Thyroid gland (tissue), 4 donors: ENCODE measurements at places on chromosomes 12 and 14. TPM values are rescaled to one million over a fixed set of nuclear protein-coding genes. Genes with fewer than 3 reads are reported as not detected.

The OTX2 gene
- not detected for total RNA-seq

The KCNA5 gene
- total RNA-seq, result 0.89 TPM

DNA sequence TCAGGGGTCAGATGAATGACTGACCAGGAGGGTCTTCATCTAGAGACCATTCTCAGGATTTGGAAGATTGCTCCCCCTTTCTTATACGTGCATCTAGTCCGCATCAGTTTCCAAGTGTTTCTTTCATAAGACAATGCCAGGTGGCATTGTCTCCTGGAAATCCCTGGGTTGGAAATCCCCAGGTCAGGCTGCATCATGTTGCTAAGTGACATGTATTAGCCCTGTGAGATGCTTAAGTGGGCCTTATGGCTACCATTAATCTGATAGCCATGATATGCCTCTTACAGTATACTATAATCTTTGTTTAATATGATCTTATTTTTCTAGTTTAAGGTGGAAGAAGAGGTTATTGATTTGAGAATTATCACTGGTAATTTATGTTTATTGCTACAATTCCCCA lies 92.8 kb downstream of the DIO3 start:
- H3K4me3 ChIP-seq, result no peak overlapping the region
- no peaks in the 10 kb centered on the region for H3K36me3 ChIP-seq
- DNase-seq, result no peak
- H3K27ac ChIP-seq, result no peak overlapping the region
- H3K27me3 ChIP-seq, result no peaks in the 10 kb centered on the region

DNA sequence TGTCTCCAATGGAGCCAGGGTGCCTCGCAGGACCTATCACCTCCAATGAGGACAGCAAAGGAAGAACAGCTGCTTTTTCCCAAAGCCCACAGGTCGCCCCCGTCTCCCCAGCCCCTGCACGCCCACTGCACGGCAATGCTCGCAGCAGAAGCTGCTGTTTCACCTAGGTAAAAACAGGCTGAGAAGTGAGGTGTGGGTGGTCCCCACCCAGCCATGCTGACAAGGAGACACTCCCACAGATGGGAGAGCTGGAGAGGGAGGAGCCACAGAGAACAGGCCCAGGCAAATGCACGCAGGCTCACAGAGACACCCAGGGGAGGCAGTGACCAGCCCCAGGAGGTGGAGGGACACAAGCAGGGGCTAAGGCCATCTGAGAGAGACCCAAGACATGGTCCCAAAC lies 10.4 kb downstream of the CFAP73 start:
- H3K4me1 ChIP-seq, result peaks cover 7% of the 10 kb centered on the region
- H3K4me3 ChIP-seq, result no peak overlapping the region
- DNase-seq, result no peak

DNA sequence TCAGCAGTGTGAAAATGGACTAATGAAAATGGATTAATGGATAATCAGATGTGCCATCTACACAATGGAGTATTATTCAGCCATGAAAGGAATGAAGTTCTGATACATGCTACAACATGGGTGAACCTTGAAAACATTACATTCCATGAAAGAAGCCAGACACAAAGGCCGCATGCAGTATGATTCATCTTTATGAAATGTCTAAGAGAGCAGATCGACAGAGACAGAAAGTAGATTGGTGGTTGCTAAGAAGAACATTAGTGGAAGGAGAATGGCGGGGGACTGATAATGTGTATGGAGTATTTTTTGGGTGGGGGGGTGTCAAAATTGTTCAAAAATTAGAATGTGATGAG lies 47.3 kb downstream of the PRKAB1 start:
- H3K4me1 ChIP-seq, result peaks cover 59% of the 10 kb centered on the region
- peak overlapping the region; percentile 92 for H3K27ac ChIP-seq
- H3K36me3 ChIP-seq, result no peaks in the 10 kb centered on the region
- H3K27me3 ChIP-seq, result no peaks in the 10 kb centered on the region

- no peak overlapping the region for H3K4me3 ChIP-seq
- H3K36me3 ChIP-seq, result no peaks in the 10 kb centered on the region
- H3K4me1 ChIP-seq, result no peaks in the 10 kb centered on the region
- H3K27ac ChIP-seq, result no peak overlapping the region
- no peak for DNase-seq
- no peaks in the 10 kb centered on the region for H3K27me3 ChIP-seq
Measured at GRCh38 chr12:115443351-115443938, 759.5 kb upstream of the TBX3 start.

- no peaks in the 10 kb centered on the region for H3K4me1 ChIP-seq
- H3K4me3 ChIP-seq, result no peak overlapping the region
- DNase-seq, result no peak
- peak overlapping the region; percentile 4 for H3K27ac ChIP-seq
- H3K36me3 ChIP-seq, result no peaks in the 10 kb centered on the region
Measured at GRCh38 chr14:63295231-63295685, 23.5 kb downstream of the GPHB5 start.

- H3K4me1 ChIP-seq, result no peaks in the 10 kb centered on the region
Measured at GRCh38 chr12:120413901-120414695, 23.8 kb upstream of the COX6A1 start.

GRCh38 chr12:106359646-106360399 lies 2.3 kb downstream of the POLR3B start:
- no peak overlapping the region for H3K27ac ChIP-seq
- H3K4me1 ChIP-seq, result peaks cover 4% of the 10 kb centered on the region
- no peak overlapping the region for H3K4me3 ChIP-seq
- H3K36me3 ChIP-seq, result no peaks in the 10 kb centered on the region

GRCh38 chr12:92331383-92331782 lies 185.7 kb upstream of the BTG1 start:
- no peaks in the 10 kb centered on the region for H3K27me3 ChIP-seq
- no peak overlapping the region for H3K27ac ChIP-seq
- no peaks in the 10 kb centered on the region for H3K4me1 ChIP-seq
- DNase-seq, result no peak

GRCh38 chr12:123389560-123390351 lies 5.8 kb downstream of the KMT5A start:
- peaks cover 43% of the 10 kb centered on the region for H3K4me1 ChIP-seq
- H3K36me3 ChIP-seq, result peaks cover 16% of the 10 kb centered on the region
- no peaks in the 10 kb centered on the region for H3K27me3 ChIP-seq
- peak overlapping the region; percentile 75 for H3K4me3 ChIP-seq
- peak; percentile 88 for DNase-seq

DNA sequence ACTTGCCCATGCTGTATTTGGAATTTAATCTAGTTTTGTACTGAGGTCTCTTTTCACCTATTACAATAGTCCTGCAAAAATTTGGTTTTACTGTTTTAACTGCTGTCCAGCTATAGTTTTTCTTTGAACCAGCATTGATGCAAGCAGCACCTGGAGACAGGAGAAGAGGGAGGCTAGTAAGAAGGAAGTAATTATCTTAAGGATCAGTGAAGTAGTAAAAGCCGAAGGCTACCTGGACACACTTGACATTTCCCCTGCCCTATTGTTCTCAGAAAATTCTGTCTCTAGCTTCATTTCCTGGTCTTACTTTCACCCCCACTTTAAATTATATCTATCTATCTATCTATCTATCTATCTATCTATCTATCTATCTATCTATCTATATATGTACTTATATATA lies 43.5 kb upstream of the LRIG3 start:
- DNase-seq, result no peak
- H3K4me3 ChIP-seq, result no peak overlapping the region
- peaks cover 14% of the 10 kb centered on the region for H3K4me1 ChIP-seq
- no peaks in the 10 kb centered on the region for H3K27me3 ChIP-seq
- no peak overlapping the region for H3K27ac ChIP-seq

DNA sequence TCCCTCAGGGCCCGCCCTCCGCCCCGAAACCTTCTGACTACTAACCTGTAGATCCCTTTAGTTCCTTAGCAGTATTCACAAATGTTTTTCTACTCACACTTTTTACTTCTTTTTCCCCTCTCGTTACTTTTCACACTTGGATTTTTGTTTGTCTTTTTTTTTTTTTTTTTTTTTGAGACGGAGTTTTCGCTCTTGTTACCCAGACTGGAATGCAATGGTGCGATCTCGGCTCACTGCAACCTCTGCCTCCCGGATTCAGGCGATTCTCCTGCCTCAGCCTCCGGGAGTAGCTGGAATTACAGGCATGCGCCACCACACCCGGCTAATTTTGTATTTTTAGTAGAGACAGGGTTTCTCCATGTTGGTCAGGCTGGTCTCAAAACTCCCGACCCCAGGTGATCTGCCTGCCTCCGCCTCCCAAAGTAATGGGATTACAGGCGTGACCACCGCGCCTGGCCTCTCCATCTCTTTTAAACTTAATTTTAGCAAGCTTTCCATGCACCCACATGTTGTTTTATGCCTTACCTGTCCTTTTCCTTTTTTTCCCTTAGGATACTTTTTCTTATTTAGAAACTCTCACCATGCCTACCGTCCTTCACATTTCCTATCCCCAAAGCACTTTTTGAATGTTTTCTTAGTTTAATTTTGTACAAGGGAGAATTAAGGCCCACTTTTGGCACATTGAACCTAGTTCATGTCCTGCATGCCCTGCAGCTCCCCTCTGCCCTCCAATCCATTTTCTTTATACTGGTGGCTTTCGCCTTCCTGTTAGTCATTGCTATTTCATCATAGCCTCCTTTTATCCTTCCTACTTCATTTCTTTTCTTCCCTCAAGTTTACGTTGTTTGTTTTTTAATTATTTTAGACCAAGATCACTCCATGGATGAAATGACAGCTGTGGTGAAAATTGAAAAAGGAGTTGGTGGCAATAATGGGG lies 1.1 kb downstream of the SP1 start:
- peak overlapping the region; percentile 35 for H3K4me3 ChIP-seq
- DNase-seq, result no peak
- peaks cover 29% of the 10 kb centered on the region for H3K36me3 ChIP-seq
- H3K27ac ChIP-seq, result peak overlapping the region; percentile 74
- H3K27me3 ChIP-seq, result no peaks in the 10 kb centered on the region

GRCh38 chr14:95340201-95340697 lies 20.5 kb upstream of the CLMN start:
- no peaks in the 10 kb centered on the region for H3K36me3 ChIP-seq
- H3K27ac ChIP-seq, result no peak overlapping the region
- H3K4me1 ChIP-seq, result peaks cover 6% of the 10 kb centered on the region
- H3K27me3 ChIP-seq, result no peaks in the 10 kb centered on the region
- H3K4me3 ChIP-seq, result no peak overlapping the region

- H3K4me3 ChIP-seq, result no peak overlapping the region
- no peak overlapping the region for H3K27ac ChIP-seq
- no peaks in the 10 kb centered on the region for H3K27me3 ChIP-seq
- no peaks in the 10 kb centered on the region for H3K4me1 ChIP-seq
- DNase-seq, result no peak
Measured at GRCh38 chr12:5506821-5507231, 74.9 kb downstream of the NTF3 start.

GRCh38 chr14:65548878-65549277 lies 136.3 kb downstream of the FUT8 start:
- no peak overlapping the region for H3K27ac ChIP-seq
- no peaks in the 10 kb centered on the region for H3K4me1 ChIP-seq
- H3K27me3 ChIP-seq, result no peaks in the 10 kb centered on the region

GRCh38 chr12:93261505-93262094 lies 116.1 kb upstream of the NUDT4 start:
- no peak overlapping the region for H3K27ac ChIP-seq
- no peak overlapping the region for H3K4me3 ChIP-seq
- H3K27me3 ChIP-seq, result no peaks in the 10 kb centered on the region
- H3K4me1 ChIP-seq, result no peaks in the 10 kb centered on the region

DNA sequence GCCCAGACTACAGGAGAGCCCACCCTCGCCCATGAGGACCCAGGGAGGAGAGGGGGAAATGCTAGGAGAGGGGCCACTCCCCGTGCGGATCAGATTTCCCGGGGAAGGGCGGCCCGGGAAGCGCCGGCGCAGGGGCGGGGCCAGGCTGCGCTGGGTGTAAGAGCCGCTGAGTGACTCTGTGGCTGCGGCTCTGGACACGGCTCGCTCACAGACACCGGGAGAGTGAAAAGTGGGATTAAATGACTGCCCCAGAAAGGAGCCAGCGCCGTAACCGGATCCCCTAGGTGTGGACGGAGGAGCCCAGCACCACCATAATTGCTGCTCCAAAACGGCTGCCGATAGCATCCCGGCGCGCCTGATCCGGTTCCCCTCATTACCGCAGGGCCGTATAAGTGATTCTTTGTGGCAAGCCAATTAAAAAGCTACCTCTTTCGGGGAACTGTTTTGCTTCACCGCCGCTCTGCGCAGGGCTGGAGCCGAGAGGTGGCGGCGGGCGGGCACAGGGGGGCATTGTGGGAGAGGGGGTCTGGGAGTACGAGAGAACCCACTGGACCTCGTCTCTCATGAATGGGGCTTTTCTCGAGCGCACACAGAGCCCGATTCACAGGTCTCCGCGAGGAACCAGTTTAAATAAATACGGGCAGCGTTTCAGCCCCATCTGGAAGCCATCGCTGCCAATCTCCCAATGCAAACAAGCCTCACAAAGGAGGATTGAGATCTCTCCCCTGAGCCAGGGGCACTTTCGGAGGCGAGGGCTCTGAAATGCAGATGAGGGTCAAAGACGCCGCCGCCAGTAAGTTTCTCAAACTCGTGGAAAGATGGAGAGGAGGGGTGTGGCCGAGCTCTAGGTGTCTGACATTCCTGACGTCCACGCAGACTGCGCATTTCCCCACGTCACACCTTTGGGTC lies 2.5 kb downstream of the COL2A1 start:
- H3K27ac ChIP-seq, result no peak overlapping the region
- DNase-seq, result peak; percentile 26
- H3K4me1 ChIP-seq, result peaks cover 45% of the 10 kb centered on the region
- peak overlapping the region; percentile 1 for H3K4me3 ChIP-seq
- H3K27me3 ChIP-seq, result peaks cover 22% of the 10 kb centered on the region
- H3K36me3 ChIP-seq, result no peaks in the 10 kb centered on the region

DNA sequence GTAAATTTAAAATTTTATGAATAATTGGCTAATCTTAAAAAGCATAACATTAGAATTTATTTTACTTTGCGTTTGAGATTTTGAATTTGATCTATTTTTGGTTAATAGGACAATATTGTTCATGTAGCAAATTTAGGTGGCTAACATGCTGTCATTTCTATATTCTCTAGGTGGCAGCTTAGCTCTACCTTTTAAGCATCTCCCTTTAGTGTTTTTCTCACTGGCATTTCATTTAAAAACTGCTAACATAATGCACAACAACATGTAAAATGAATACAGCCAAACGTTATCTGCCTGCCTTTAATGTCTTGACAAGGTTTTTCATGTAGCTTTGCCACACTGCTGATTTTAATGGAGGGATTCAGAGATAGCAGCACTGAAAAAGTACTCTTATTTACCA lies 272.4 kb upstream of the FBXO33 start:
- H3K4me1 ChIP-seq, result no peaks in the 10 kb centered on the region
- no peak overlapping the region for H3K4me3 ChIP-seq
- H3K36me3 ChIP-seq, result no peaks in the 10 kb centered on the region
- DNase-seq, result no peak
- H3K27ac ChIP-seq, result no peak overlapping the region

DNA sequence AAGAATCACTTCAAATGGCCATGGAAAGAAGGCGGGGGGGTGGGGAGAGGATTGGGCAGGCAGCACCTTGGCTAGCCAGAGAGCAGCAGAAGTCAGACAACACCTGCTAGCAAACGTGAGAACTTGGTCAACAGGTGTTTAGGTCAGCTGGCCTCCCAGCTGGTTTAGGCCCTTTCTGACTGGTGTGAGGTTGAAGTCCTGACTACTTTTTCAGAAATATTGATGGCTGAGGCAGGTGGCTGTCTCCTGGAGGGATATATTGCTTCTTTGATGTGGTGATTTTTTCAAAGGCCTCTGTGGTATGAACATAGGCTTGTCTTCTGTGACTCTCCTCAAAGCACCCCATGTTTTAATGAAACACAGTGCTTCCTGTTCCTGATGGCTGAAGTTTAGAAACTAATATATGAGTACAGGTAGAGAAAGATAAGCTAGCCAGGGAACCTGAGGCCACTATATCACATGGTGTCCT lies 238.2 kb upstream of the SSTR1 start:
- peaks cover 12% of the 10 kb centered on the region for H3K4me1 ChIP-seq
- H3K27me3 ChIP-seq, result no peaks in the 10 kb centered on the region
- H3K4me3 ChIP-seq, result no peak overlapping the region
- no peak for DNase-seq
- H3K27ac ChIP-seq, result no peak overlapping the region

- H3K4me3 ChIP-seq, result no peak overlapping the region
- no peaks in the 10 kb centered on the region for H3K27me3 ChIP-seq
- no peak for DNase-seq
Measured at GRCh38 chr12:67377541-67377940, 108.4 kb downstream of the CAND1 start.
